Glomerular endothelial cell (primary cell): ENCODE measurements at places on chromosomes 13 and 19.

- no peak for DNase-seq
These were observed 57.3 kb upstream of the UBL3 start for GRCh38 chr13:29907670-29908069.

DNA sequence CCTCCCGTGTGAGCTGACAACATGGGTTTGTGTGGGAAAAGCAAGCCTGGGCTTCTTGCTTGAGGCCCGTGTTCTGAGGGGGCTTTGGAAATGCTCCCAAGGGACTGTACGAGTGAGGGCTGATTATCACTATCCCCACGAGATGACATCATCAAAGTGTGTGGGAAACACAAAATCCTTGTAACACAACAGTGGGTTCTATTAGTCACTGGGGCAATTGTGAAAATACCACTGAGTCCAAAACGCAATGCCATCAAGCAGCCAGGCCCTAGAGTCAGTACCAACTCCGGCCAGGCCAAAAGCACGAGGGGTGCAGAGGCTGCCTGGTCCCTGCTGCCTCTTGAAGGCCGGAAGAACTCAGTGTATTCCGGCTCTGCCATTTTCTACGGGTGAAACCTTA, 29.6 kb downstream of the CAPS start:
- no peak for DNase-seq

GRCh38 chr13:25329706-25330105, 28.3 kb downstream of the NUP58 start:
- no peak for DNase-seq

GRCh38 chr13:28128926-28129325, 9.4 kb upstream of the PAN3 start:
- no peak for DNase-seq

DNA sequence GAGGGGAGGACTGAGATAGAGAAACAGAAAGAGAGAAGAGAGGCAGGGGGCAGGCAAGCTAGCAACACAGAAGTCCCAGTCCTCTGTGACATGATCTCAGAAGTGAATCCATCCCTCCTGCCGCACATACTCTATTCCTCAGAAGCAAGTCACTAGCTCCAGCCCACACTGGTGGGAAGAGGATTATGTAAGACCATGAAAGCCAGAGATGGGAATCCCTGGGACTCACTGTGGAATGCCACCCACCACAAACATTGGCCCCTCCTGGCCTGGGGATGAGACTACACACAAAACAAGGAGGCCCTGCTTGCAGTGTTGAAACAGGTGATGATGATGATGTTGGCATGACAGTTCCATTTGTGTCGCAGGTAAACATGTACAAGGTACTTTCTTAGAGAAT, 419.9 kb downstream of the IRS2 start:
- DNase-seq: no peak

- DNase-seq: no peak
These were observed 2.6 kb downstream of the NAPSA start for GRCh38 chr19:50362656-50363424.

- DNase-seq: no peak
These were observed 31.7 kb downstream of the SPATA13 start for GRCh38 chr13:24192057-24192810.

DNA sequence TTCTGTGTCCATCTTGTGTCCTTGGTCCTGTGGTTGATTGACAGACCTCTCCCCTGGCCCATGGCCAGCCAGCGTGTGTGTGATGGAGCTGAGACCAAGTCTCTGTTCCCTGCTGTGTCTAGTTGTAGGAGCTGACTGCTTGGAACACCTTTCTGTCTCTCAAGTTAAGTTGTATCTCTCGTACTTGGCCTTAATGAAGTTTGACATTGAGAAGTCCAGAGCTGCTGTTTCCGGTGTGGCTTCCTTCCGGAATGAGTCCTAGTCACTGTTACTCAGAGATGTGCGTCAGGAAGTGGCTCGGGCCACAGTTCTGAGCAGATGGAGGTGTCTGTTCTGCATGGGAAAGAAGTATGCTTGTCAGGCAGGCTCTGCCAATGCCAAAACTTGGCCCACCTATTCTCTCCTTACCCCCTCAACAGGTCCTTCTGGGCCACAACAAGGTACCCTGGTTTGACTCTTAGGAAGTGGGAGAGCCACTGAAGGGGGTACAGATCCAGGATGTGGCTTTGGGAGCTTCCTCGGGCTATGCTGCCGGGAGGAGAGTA, 54.3 kb downstream of the GATAD2A start:
- peak; percentile 34 for DNase-seq

GRCh38 chr13:101390461-101390860, 25.8 kb downstream of the NALCN start:
- DNase-seq: peak; percentile 33

GRCh38 chr13:49421391-49421790, 22.5 kb downstream of the CAB39L start:
- no peak for DNase-seq

DNA sequence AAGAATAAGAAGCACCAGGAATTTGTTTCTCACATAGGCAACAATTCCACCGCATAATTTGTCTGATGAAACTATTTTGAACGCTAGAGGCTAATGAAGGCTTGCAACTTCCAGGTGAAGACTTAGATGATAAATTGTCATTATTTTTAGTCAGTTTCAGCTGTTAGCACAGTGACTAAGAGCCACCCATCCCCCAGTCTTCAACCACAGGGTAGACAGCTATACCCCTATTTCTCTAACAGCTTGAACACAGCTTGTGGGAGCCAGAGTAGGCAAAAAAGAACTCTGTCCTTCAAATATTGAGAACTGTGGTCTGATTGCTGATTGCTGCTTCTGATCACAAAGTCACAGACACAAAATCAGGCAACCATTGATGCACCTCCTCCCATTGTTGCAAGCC, 1124.8 kb upstream of the PRR20A start:
- no peak for DNase-seq

- no peak for DNase-seq
These were observed 16.1 kb upstream of the STRN4 start for GRCh38 chr19:46762245-46762890.

DNA sequence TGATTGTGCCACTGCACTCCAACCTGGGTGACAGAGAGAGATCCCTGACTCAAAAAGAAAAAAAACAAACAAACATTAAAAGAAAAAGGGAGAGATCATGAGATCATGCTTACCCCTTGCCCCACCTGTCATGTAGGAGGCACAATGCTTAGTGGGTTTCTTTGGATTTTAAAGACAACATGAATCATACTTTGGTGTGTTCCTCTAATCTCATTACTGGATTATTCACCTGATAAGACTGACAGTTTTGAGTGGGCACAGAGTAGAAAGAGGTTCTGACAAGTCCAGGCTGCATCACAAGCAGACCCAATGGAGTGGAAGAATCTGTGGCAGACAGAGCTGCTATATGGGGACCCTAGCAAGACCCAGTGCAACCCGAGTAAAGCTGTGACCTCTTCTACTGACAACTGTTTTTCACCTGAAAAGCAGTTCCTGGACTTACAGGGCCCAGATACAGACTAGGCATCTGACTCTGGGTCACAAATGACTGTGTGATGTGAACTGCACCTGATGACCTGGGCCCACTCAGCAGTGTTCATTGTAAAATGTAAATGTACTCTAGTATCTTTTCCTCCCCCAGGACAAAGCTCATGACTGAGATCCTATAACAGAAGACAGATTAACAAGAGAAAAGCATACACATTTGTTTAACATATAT, 28.9 kb upstream of the USP12 start:
- no peak for DNase-seq

- DNase-seq: no peak
These were observed 29.3 kb downstream of the GSX1 start for GRCh38 chr13:27821566-27821965.

- no peak for DNase-seq
These were observed 146.3 kb downstream of the DCLK1 start for GRCh38 chr13:35984776-35985453.

- no peak for DNase-seq
These were observed 100.9 kb upstream of the SERP2 start for GRCh38 chr13:44272692-44273091.

- no peak for DNase-seq
These were observed 99.0 kb downstream of the PCDH20 start for GRCh38 chr13:61316647-61317046.

GRCh38 chr13:41909506-41909905, 51.4 kb downstream of the VWA8 start:
- no peak for DNase-seq

DNA sequence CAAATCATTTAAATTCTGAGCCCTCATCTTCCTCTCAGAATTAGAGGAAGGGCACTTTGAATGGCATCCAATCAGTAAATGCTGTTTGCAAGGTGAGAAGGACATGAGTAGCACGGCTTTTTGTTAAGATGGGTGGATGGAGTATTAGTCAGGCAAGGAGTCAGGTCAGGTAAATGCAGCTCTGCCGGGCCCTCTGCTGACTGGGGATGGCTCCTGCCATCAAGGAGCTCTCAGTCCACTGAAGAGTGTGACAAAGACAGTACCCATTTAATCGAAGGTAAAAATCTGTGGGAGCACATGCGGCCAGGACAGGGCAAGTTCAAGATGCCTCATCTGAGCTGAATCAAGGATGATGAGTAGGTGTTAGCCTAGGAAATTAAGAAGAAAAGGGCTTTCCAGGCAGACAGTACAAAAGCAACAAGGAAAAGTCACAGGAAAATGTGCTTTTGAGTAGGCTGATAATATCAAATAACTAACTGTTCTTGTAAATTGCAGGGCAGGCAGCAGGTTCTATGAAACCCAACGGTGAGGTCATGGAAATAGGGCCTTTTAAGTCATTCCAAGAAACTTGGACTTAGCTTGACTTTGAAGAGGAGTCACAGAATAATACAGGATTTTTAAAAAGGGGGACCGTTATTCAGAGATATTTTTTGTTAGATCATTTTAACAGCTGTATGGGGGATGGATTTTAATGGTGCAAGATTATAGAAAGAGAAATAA, 670.5 kb upstream of the ARGLU1 start:
- DNase-seq: no peak

GRCh38 chr19:27679905-27680304, 1533.0 kb downstream of the UQCRFS1 start:
- no peak for DNase-seq

- DNase-seq: no peak
These were observed 22.8 kb downstream of the ERICH6B start for GRCh38 chr13:45592758-45593157.

DNA sequence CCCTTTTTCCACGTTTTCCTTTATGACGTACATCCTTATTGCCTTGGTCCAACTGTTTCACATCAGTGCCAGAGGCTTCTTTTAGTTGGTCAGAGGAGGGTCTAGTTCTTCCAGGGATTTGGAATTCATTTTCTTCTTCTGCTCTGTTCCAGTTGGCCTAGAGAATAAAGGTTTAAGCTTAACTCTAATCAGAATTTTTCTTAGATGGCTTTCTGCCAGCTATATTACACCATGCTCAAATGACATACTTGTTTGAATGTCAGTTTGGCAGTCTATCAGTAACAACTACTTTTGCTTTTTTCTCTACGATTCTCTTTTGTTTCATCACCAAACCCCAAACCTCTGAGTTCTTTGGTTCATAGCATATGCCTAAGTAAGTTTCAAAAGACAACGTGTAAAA, 16.8 kb downstream of the SPART start:
- DNase-seq: no peak

DNA sequence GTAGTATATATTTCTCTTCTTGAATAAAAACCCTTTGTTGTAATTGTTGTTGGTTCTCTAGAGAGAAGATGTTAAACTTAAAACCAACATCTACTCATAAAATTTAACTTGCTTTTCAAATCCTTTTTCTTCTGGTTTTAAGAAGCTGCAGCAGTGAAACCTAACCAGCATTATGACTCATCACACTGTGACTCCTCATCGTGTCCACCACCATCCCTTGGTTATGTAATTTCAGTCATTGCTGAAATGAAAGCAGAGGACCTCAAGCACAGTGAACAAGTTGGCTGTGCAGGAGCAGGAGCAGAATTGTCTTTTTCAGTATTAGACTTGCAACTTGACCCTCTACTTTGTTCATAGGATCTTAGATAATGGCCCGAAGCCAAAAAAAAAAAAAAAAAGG, 64.9 kb upstream of the HTR2A start:
- DNase-seq: no peak

- DNase-seq: no peak
These were observed 15.2 kb downstream of the NDFIP2 start for GRCh38 chr13:79496188-79496587.

- no peak for DNase-seq
These were observed 209.2 kb downstream of the B3GLCT start for GRCh38 chr13:31408927-31409326.

DNA sequence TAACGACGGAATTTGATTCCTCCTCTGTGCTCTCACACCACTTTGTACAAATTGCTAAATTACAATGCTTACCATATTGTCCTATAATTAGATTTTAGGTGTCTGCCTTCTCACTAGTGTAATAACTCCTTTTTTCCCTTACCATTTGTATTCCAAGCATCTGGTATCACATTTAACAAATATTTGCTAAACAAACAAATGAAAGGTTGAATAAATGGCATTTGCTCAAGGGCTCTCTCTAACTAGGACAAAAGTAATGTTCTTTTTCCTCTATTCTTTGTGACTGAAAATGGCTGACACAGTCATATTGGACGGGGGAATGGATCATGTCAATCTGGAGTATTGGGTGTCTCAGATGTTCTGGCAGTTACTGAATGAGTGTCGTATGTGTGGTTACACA, 99.7 kb downstream of the ENOX1 start:
- DNase-seq: no peak

DNA sequence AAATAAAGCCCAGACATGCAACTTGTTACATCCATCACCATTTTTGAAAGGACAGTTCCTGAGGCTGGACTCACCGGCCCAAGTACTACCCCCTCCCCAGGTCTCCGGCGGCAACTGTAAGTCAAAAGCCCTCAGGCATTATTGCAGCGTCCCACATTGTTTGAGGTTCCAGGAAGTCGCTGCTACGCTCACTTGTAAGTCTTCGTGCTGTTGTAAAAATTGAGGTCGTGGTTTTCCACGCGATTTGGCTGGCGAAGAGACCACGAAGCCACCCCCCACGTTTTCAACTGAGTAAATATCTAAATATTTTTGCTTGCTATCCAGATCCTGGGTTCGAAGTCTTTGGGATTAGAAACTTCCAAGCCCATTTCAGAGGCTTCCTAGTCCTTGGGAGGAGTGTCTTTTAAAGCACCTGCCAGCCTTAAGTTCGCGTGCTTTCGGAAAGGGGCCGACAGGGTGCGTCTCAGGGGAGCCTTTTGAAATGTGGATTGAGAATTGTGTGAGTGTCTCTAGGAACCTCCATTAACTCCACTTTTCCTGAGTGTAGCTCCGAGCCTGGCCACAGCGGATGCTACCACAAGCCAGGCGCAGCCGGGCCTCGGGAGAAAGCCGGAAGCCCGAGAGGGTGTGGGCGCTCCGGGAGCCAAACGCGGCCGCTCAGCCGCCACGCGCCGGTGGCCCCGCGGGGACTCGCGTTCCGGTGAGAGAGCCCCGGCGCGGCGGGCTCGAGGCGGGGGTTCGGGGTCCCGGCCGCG, 434 bp upstream of the FNDC3A start:
- no peak for DNase-seq

DNA sequence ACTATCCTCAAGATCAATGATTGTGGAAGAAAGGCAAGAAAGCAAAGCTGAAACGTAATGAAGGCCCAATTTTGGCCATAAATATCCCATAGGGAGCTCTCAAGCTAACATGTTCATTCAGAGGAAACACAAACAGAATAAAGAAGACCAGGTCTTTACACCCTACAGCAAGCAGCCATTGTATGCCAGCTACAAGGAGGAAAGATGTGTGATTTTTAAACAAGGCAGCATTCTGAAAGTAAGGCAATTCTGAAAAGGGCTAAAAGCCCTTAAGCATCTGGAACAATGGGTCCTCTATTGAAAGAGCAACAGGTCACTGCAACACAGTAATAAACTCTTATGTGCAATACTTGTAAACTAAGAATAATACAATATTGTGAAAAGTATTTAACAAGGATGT, 1002.4 kb downstream of the SLITRK1 start:
- no peak for DNase-seq
